Activated T-cell treated with anti-CD3 and anti-CD28 coated beads, Interleukin-2, amount 50 U/mL, for 48 hours (primary cell): ENCODE measurements at places on chromosomes 2 and 18.

DNA sequence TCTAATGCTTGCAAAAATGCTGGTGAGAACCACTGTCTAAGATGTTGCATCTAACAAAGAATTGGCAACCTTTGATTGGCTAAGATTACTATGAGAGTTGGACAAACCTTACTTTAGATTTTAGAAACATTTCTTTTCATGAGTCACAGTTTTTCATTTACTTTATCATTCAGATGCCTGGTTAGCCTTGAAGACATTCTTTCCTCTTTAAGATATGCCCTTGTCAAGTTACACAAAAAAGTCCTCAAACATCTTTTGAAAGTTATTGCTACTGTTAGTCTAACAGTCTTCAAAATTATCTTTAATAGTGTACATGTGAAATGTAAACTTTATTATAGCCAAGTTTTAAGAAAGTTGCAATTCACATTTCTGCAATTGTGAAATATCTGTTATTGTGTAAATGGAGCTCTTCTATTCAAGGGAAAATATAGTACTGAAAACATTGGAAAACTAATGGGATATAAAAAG lies 276.3 kb downstream of the RND3 start:
- no peak for DNase-seq

- no peak for DNase-seq
Observed at GRCh38 chr2:43057026-43057741, 169.2 kb downstream of the ZFP36L2 start.

GRCh38 chr18:2218101-2218500 lies 353.2 kb downstream of the METTL4 start:
- DNase-seq, result no peak

- no peak for DNase-seq
Observed at GRCh38 chr2:112918256-112918655, 7.3 kb downstream of the IL37 start.

DNA sequence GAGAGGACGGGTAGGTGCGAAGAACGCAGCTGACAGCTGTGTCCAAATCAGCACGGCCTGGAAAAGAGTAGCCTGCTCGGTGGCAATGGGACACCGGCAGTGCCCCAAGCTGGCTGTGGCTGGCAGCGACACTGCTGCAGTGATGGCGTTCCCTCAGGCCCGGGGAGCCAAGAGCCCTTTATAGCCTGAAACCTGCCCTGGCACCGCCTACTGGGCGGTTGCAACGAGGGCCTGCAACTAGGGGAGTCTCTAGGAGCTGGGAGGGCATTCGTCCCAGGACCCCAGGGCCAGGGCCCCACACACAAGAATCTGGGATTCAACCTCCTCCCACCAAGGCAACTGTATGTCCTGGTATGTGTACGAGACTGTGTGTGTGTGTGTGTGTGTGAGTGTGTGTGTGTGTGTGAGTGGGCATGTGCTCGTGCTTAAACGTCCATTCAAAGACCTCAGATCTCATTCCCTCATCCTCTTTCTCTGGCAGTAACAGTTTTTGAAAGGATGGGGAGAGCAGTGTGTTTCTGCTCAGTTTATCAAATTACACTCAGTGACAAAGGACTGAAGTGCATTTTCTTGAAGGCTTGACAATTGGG lies 6.8 kb upstream of the CYP26B1 start:
- DNase-seq, result peak; percentile 0

DNA sequence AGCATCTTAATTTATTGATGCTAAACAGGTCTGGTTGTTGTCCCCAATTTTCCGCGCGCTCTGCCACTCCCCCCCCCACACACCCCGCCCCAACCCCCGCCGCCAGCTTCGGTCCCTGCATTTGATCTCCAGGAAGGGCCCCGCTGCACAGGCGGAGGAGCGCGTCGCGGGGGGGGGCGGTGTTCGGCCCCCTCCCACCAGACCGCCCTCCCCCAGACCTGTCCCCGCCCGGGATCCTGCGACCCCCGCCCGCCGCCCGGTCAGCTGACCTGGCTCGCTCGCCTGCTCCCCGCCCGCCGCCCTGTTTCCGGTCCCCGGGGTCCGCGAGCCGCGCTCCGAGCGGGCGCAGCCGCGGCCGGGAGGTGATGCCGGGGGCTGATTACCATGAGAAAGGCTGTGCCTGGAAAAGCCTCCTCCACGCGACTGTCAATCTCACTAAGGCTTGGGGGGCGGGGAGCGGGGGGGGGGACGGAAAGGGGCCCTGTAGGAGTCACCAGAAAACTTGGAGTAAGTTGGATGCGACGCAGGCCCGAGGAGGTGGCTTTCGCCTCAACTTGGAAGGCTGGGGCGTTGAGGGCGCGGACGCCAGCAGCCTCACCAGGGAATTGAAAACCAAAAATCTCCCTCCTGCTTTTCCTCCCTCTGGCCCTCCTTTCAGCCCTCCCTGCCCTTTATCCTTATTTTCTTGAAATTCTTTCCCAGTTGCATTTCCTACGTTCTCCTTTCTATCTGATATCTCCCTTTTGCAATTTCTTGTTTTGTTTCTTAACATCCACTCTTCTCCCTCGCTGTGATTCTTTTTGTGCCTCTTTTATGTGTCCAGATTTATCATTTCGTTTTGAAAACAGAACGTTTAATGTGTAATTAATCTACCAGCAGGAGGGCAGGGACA lies 4.4 kb upstream of the ZEB2 start:
- peak; percentile 47 for DNase-seq

DNA sequence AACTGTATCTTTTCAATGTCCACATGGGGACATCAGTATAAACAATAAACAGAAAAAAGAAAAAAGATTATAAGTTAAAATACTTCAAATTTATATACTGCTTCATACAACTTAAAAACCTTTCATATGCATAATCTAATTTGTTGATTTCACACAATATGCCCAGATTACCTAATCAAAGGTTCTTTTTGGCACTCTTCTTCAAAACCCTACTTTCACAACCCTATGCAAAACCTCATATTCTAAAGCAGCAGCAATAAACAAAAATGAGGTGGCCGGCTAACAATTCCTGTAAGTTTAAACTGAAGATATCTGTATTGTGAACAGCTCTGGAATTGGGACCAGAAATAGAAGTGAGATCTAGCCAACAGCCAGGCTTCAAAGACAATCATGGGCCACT lies 28.6 kb downstream of the STK17B start:
- DNase-seq, result no peak

GRCh38 chr2:20365249-20365817 lies 14.7 kb upstream of the PUM2 start:
- peak; percentile 67 for DNase-seq

- no peak for DNase-seq
Observed at GRCh38 chr2:159050426-159050825, 82.0 kb downstream of the TANC1 start.

- DNase-seq, result no peak
Observed at GRCh38 chr2:85255813-85256594, 71.8 kb downstream of the TGOLN2 start.

- peak; percentile 65 for DNase-seq
Observed at GRCh38 chr2:54903736-54904554, 146.3 kb downstream of the RTN4 start.

DNA sequence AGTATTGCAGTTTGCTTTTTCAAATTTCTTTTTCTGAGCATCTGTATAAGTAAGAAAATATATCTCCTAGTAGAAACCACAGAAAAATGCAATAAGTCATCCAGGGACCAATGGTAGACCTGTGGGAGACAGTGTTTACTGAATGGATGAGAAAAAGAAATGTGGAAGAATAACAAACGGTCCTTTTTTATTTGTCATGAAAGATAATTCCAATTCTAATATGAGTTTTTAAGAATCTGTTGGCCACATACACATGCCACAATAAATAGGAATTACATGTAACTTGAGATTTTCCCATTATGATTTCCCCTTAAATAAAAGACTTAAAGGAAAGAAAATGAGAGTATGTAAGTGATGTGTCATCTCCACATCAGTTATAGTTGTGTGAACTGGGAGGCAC lies 107.7 kb upstream of the RAB27B start:
- DNase-seq, result no peak

DNA sequence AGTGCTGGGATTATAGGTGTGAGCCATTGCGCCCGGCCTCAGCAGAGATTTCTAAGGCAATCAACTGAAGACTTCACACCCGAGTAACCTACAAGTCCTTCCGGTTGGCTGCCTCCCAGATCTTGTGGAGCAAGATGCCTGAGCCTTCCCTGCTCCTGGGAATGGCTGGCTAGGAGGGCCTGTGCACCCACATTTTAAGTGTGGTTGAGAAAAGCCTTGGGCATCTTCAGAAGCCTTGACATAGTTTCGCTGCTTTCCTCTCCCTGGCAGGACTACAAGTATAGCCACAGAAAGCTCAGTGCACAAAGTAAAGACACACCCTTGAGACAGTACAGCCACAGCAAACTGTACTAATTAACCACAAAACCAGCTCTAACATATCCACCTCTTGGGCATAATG lies 35.2 kb downstream of the E2F6 start:
- DNase-seq, result no peak

GRCh38 chr2:165674780-165675179 lies 119.3 kb downstream of the GALNT3 start:
- DNase-seq, result no peak

DNA sequence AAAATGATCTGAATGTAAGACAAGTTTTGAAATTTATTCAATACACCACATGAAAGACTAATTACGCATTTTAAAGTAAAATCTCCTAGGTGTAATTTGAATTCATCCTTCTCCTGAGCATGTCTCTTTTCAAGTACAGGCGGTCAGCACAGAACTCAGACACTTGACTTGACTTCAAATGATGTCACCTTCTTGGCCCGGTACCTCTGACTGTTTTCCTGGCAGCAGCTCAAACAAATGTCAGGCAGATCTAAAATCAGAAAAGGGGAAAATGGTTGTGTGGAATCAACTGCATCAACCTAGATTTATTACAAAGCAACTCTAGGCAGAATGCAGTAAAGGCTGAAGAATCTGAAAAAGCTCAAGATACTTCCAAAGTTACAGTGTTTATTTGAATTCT lies 11.4 kb upstream of the PROKR1 start:
- DNase-seq, result no peak

DNA sequence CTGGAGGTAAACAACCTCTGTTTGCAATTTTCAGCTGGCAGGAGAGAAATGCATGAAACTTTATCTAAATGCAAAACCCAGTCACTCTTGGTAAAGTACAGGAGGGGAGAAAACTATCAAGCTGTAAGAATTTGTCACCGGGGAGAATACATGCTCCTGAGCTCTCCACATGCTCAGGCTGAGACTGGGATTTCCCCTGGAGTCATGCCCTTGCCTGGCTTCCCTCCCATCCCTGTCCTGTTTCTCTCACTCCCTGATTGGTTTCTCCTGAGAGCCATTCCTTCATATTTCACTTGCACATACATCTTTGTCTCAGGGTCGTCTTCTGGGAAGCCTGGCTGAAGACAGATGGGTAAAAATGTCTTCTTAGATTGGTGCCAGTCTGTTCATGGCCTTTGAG lies 52.9 kb upstream of the SPATS2L start:
- no peak for DNase-seq

DNA sequence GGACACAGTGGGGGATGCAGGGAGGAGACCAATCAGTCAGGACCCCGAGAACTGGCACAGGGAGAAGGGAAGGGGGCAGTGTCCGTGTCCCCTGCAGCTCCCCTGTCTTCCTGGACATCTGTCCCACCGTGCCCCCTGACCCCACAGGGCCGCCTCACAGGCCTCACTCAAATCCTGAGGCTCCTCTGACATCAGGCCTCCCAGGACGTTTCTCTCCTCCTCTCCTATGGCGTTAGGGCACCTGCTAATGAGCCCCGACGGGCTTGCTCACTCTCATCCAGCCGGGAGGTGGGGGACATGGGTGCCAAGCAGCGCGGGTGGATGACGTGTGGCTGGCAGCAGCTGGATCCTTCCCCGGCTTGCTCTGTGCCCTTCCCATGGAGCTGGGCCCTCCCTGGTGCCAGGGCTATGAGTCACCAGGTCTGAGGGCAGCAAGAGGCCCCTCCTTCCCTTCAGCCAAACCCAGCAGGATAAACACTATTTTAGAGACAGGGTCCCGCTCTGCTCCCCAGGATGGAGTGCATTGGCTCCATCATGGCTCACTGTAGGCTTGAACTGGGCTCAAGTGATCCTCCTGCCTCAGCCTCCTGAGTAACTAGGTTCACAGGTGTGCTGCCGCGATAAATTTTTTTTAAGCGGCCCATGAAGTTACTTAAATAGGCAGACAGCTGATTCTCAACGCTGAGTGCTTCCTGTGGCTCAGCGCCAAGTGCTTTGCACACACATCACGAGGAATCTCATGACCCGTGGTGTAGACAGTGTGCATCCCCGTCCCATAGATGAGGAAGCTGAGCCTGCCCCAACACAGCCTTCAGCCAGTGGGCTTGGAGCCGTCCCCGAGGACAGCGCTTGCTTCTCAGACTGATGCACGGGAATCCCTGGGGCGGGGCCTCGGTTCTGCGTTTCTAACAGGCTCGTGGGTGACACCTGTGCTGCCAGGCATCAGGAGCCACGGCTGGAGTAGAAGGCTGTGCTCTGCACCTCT lies 64.5 kb upstream of the HDAC4 start:
- no peak for DNase-seq

DNA sequence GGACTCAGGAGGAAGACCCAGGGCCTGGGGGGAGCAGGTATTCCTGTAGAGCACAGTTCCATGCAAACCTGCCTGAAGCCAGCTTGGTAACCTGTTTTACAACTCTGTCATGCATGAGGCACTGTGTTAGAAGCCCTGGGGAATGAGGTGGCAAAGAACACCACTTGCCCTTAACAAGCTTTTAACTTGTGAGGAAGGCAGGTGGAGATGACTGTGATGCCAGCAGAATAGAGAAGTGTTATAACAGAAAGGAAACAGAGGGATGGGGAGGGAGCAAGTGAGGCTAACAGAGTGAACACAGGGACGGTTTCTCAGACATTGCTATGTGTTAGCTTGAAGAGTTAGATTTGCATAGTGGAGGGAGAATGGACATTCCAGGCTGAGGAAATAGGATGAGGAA lies 11.5 kb upstream of the IL1A start:
- no peak for DNase-seq

- no peak for DNase-seq
Observed at GRCh38 chr2:132876745-132877391, 206.9 kb upstream of the LYPD1 start.

DNA sequence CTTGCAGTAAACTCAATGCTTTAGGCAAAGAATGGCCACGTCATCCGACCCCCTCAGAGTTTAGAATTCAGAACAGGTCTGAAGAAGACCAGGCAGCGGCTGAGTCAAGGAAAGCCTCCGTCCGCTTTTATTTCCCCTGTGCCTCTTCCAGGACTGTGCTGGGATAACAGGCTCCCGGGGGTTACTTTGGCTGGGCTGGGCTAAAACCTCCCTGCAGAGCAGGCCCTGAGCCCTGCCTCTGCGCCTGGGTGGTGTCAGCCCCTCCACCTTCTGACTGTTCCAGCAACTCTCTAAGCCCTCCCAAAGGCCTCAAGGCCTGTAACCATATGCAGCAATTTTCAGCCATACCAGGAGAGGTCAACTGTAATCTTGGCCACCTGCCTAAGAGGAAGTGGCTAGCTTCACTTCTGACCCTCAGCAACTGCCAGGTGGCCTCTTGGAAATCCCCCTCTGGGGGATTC lies 166.5 kb downstream of the RPIA start:
- DNase-seq, result no peak

- DNase-seq, result no peak
Observed at GRCh38 chr18:58335223-58335622, 291.2 kb downstream of the NEDD4L start.

GRCh38 chr18:9851511-9851910 lies 34.3 kb upstream of the TXNDC2 start:
- no peak for DNase-seq

GRCh38 chr2:226906163-226906693 lies 70.4 kb downstream of the RHBDD1 start:
- no peak for DNase-seq

GRCh38 chr2:149597050-149597667 lies 9.6 kb upstream of the MMADHC start:
- no peak for DNase-seq

GRCh38 chr2:186624276-186624675 lies 34.4 kb downstream of the ITGAV start:
- DNase-seq, result no peak

- DNase-seq, result no peak
Observed at GRCh38 chr2:45156605-45157004, 147.4 kb upstream of the SIX2 start.
